HepG2 (cell line): ENCODE measurements at places on chromosomes 3 and 15. TPM values are rescaled to one million over a fixed set of nuclear protein-coding genes. Genes with fewer than 3 reads are reported as not detected.

- H3K27ac ChIP-seq, result no peak within 1 kb of the TSS
- H3K4me1 ChIP-seq, result peaks cover 5% of the 10 kb centered on the region; the same call in 1 of the 2 replicates
- no peak within 1 kb of the TSS for H3K4me3 ChIP-seq
- no peak for DNase-seq
- H3K27me3 ChIP-seq, result no peaks in the 10 kb centered on the region
Observed at GRCh38 chr3:12545473-12545791, at the start of gene MKRN2OS. MKRN2OS (minus strand) TSS chr3:12545499; CDS start chr3:12545464, 35 bp downstream.

DNA sequence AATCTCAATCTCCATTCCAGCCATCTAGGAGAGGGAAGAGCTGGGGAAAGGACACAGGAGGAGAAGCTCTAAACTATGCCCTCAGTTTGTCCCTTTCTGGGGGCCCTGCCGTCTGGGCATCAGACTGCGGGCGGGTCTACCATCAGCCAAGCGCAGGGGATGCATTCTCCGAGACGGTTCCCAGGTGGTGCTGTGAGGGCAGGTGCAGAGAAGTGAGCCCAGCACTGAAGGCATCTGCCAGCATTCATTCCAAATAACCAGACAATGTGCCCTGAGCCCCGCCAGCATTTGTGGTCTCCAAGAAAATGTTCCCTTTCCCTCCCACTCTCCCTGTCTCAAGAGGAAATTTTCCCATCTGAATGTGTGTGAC, 265.7 kb downstream of the XXYLT1 start:
- no peaks in the 10 kb centered on the region for H3K36me3 ChIP-seq
- no peak for DNase-seq
- H3K27ac ChIP-seq, result no peak overlapping the region
- H3K4me1 ChIP-seq, result peaks cover 20% of the 10 kb centered on the region

Gene HHATL
- total RNA-seq, result not detected in 2 replicates

Gene CILP
- not detected in 2 replicates for total RNA-seq

GRCh38 chr15:91102546-91103330, 2.7 kb downstream of the SV2B start:
- no peak overlapping the region for H3K27ac ChIP-seq
- no peaks in the 10 kb centered on the region for H3K36me3 ChIP-seq
- H3K4me3 ChIP-seq, result no peak overlapping the region

DNA sequence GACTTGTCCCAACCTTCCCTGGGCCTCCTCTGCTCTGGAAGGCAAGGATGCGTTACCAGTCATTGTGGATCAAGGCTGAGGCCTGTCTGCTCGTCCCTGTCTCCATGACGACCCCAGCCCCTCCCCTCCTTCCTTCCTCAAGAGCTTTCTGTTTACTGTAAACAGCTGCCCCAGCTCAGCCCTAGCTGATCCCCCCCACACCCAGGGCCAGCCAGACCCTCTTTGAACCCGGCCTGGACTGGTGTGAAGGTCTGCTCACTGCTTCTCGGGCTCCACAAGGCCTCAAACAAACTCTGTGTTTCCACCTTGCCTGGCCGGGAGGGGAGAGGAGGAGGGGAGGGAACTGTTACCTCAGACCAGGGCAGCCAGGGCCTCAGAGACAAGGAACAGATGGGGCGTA, 16.9 kb downstream of the VPS18 start:
- H3K4me1 ChIP-seq, result peaks cover 75% of the 10 kb centered on the region
- no peaks in the 10 kb centered on the region for H3K36me3 ChIP-seq
- no peak overlapping the region for H3K4me3 ChIP-seq
- H3K27ac ChIP-seq, result no peak overlapping the region
- DNase-seq, result no peak

Gene SUCLG2
- 64.9 and 79.4 TPM in 2 replicates for total RNA-seq

DNA sequence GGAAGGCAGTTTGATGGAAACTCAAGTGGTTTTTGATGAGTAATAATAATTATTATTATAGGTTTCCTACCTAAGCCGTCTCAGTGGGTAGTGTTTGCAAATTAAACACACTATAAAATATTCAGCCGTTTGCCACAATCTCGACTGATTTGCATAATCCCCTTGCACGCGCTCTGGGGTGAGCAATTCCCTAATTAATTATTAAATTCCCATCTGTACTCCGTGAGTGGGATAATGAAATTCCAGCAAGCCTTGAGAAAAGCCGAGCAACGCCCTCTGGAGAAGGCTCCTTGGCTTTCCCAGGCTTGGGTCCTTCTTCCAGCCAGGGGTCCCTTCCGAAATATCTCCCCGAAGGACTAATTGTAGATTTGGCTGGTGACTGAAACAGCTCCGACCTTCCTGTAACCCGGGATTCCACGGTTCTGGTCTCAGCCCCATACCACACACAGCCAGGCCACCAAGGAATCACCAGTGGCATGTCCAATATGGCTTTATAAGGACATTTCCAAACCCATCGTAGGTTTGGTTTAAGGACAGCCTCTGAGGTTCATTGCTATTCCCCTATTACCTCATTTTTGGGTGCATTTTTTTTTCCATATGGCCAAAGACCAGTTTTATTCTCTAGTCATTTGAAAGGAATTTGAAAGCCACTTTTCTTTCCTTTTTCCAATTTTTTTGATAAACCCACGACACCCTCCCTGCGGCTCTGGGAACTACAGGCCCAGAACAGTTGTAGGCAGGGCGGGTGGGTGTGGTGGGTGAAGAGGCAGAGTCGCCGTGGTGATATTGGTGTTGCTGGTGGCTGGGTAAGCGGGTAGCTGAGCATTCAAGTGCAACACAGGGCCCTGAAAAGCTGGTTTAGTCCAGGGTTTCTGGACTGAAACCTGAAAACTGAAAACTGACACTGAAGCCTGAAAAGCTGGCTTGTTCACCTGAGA, 33.2 kb upstream of the RGMA start:
- no peaks in the 10 kb centered on the region for H3K36me3 ChIP-seq
- no peak overlapping the region for H3K27ac ChIP-seq
- no peaks in the 10 kb centered on the region for H3K4me1 ChIP-seq
- no peak for DNase-seq

Gene DAZL
- not detected in 2 replicates for total RNA-seq

DNA sequence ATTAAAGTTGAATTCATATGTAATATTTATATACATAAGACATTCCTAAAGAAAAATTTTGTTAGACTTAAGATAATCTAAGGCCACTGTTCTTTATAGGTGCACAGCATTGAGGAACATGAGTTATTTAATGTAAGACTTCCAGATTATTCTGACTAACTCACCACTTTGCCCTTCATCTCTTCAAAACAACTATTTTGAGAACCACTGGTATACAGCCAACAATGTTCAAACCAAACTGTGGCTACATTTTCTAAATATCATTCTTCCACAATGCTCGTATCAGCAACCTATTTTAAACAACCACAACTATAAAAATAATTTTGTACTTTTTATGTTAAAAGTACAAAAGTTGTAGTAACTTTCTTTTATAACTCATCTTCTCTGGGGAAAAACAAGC, 199.8 kb upstream of the ALCAM start:
- no peak overlapping the region for H3K27ac ChIP-seq
- H3K27me3 ChIP-seq, result no peaks in the 10 kb centered on the region
- no peaks in the 10 kb centered on the region for H3K36me3 ChIP-seq
- H3K4me1 ChIP-seq, result no peaks in the 10 kb centered on the region
- DNase-seq, result no peak

GRCh38 chr15:59873644-59874272, 130.4 kb upstream of the FOXB1 start:
- no peaks in the 10 kb centered on the region for H3K36me3 ChIP-seq
- peaks cover 15% of the 10 kb centered on the region; the same call in 2 of the 3 replicates for H3K27me3 ChIP-seq
- no peak for DNase-seq

Gene CADM2
- not detected in 2 replicates for total RNA-seq

- DNase-seq, result no peak
- H3K4me1 ChIP-seq, result no peaks in the 10 kb centered on the region
- H3K36me3 ChIP-seq, result no peaks in the 10 kb centered on the region
- H3K4me3 ChIP-seq, result no peak overlapping the region
- no peak overlapping the region for H3K27ac ChIP-seq
Observed at GRCh38 chr15:77663256-77663655, 30.5 kb upstream of the LINGO1 start.

Gene ZMYND10
- total RNA-seq, result 0.49 and 0.60 TPM in 2 replicates

Gene IL17RE
- total RNA-seq, result 6.7 and 14.5 TPM in 2 replicates

DNA sequence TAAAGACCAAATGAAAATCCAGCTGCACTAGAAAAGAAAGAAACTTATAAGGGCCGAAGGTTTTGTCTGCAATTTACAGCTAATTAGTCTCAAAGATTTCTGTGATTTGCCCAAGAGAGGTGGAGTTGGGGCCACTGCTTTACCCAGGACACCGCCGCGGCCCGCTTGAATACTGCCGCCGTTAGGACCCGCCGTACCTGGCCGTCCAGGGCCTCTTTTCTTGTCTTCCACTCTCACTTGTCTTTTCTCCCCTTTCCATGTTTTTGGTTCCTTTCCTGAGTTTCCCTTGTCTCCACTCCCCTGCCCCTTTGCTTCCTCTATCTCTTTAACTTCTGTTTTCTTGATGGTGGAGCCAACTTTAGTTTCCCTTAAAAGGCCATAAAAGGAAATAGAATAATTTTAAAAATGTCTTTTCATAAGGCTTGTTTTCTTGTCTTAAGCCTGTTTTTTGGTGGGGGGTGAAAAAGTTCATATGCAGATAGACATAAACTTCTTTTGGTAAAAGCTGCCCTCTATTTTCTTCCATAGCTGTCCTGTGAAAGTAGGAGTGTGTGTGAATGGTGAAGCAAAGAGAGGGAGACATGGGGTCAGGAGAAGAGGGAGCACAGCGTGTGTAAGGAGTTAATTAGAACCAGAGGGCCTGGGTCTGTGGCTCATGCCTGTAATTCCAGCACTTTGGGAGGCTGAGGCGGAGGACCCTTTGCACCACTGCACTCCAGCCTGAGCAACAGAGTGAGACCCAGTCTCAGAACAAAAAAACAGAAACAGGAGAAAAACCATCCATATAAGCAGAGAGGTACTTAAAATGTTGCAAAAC, 16.0 kb upstream of the CCNL1 start:
- H3K27ac ChIP-seq, result peak overlapping the region; percentile 85
- H3K4me1 ChIP-seq, result peaks cover 35% of the 10 kb centered on the region
- H3K4me3 ChIP-seq, result peak overlapping the region; percentile 74
- DNase-seq, result no peak

GRCh38 chr3:135383301-135383700, 582.2 kb upstream of the PPP2R3A start:
- peaks cover 7% of the 10 kb centered on the region; the same call in 1 of the 3 replicates for H3K27me3 ChIP-seq
- H3K4me1 ChIP-seq, result no peaks in the 10 kb centered on the region
- H3K27ac ChIP-seq, result no peak overlapping the region
- DNase-seq, result no peak
